ENCODE measurements at places on chromosomes 3 and 15.
A peak's percentile ranks its signal among the peaks of the same experiment; 100 is the strongest.

DNA sequence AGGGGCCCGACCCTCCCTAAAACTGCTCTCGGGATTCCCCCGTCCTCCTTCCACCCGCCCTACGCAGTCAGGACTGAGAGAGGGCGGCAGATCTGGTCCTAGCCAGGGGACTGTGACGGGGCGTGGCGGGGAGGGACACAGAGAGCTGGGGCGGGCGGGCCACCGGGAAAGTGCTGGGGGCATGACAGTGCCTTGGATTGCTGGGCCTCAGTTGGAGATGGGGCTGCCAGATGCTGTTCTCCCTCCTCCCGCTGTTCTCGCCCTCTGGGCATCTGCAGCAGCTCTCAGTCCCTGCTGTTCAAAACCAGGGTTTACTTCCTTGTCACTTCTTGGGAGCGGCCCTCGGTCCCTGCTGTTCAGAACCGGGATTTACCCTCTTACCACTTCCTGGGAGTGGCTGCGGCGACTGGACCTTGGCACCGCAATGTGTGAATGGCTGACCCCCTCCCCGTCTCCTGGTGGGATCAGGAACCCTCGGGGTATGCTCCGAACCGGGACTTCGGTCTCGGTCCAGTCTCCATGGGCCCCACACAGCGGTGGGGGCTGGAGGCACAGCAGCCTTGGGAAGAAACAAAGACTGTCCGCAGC, 1.8 kb upstream of the RPP25 start:
- no peak for DNase-seq

- DNase-seq = no peak
Measured at GRCh38 chr15:99324082-99324620, 72.9 kb downstream of the LRRC28 start.

- DNase-seq = no peak
Measured at GRCh38 chr3:85142626-85143025, 183.8 kb downstream of the CADM2 start.

DNA sequence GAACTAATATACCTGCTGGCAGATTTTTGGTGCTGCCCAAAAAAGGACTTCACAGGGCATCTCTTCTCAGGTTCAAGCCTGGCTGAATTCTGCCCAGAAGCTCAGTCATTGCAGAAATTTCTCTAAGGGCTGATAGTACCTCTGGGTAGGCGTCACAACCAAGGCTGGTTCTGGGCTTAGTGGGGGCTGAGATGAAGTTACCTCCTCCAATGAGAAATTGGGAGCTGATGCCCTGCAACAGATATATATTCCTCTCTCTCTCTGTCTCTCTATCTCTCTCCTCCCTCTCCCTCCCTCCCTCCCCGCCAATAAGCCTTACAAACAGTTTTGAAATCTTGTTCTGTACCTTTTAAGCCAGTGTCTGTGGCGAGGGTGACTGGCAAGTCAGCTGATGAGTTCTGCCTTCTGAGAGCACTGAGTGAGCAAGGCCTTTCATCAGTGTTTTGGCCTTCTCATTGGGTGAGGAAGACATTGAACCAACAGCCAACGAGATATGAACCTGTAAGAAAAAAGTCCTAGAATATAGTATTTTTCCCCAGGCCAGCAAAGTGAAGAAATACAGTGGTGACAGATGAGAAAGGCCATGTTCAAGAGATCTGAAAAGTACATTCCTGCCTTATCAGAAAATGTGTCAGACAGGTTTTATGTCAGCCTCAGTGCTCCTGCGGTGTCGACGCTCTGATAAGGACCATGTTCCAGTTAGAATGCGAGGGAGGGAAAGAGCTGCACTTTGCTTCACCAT, 45.5 kb downstream of the TMEM39A start:
- no peak for DNase-seq

- no peak for DNase-seq
Measured at GRCh38 chr15:99385865-99386264, 134.6 kb downstream of the LRRC28 start.

DNA sequence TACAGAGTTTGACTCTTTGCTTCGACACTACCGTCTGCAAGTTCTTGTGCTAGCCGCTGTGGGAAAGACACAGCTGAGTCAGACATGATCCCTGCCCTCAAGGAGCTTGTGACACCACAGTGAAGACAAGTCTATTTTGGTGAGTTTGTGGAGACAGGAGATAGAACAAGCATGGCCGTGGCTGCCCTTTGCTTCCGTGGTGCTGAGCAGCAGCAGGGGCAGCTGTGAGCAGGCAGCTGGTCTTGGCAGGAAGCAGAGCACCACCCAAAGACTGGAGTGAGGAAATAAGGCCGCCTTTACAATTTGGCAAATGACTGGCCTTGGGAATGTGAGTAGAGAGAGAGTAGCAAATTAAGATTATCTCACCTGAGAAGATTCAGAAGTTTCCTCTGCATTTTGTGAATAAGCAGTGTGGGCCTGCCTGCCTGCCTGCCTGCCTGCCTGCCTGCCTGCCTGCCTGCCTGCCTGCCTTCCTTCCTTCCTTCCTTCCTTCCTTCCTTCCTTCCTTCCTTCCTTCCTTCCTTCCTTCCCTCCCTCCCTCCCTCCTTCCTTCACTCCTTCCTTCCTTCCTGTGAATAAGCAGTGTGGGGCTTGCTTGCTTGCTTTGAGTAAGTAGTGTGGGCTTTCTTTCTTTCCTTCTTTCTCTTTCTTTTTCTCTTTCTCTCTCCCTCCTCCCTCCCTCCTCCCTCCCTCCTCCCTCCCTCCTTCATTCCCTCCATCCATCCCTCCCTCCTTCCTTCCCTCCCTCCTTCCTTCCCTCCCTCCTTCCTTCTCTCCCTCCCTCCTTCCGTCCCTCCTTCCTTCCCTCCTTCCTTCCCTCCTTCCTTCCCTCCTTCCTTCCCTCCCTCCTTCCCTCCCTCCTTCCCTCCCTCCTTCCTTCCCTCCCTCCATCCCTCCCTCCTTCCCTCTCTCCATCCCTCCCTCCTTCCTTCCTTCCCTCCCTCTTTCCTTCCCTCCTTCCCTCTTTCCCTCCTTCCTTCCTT, 1.6 kb upstream of the GCNT3 start:
- no peak for DNase-seq

GRCh38 chr3:197031315-197032285, 2.0 kb upstream of the MELTF start:
- DNase-seq = peak; percentile 11

DNA sequence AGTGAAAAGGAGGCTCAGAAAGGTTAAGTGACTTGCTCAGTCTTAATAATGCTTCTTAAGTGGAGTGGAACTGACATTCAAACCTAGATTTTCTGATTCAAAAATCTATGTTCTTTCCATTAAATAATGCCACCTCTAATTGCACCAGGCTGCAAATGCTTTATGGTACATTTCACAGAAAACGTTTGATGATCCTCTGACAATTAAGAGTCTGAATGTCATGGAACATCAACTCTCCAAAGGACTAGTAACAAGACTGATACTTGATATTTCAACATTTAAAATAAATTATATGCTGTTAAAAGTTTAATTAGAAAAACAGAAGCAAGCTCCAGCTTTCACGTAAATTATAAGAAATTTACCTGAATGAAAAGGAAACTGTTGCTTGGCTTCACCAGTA, 151.5 kb downstream of the TBL1XR1 start:
- no peak for DNase-seq

DNA sequence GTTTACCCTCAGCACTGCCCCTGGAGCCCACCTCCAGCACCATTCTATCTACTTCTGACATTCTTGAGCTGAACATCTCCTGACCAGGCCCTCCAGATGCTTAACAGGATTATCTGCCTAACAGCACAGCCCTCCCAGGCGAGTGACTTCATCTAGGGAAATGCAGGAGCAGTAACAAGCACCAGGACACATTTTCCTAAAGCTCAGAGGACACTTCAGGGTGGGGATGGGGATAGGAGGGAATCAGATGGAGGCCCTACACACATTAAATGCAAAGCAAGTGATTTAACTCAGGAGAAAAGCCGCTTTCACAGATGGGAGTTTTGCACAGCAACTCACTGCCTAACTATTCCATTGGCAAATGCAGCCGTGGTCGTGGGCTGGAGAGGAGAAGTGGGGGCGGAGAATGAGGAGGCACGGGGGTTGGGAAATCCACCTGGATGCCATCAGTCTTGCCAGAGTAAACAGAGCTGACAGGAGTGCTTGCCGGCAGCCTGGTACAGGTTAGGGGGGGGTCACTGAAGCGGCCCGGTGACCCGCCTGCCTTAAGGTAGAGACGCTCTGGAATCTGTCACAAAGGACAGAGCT, 21.3 kb upstream of the BNC1 start:
- no peak for DNase-seq

DNA sequence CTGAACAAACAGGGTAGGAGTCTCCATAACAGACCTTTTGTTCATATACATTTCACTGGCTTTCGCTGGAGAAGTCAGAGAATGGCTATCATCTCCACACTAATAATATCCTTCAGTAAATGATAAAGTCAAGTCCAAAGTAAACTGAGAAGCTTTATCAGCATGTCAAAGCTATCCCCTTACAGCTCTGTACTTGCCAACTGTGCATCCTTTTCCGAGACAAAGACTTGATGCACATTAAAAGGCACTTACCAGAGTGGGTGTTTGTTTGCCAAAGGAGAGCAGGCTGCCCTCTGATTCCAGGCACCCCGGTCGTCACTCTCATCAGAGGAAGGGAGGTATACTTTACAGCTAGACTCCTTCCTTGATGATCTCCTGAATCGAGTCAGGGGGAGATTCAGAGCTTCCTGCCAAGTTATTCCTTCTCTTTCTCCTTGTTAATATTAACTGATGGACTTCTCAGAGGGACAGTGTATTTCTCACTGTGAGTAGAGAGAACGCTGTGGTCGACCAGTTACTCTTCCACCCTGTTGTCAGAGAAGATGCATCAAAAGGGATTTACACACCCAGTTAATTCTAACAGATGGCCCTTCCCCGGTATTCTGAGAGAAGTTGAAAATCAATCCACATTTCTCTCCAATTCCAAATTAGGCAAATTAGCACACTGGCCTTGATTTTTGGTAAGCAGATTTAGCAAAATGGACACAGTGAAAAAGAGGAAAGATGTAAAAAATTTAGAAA, 504.7 kb upstream of the NR2F2 start:
- no peak for DNase-seq

DNA sequence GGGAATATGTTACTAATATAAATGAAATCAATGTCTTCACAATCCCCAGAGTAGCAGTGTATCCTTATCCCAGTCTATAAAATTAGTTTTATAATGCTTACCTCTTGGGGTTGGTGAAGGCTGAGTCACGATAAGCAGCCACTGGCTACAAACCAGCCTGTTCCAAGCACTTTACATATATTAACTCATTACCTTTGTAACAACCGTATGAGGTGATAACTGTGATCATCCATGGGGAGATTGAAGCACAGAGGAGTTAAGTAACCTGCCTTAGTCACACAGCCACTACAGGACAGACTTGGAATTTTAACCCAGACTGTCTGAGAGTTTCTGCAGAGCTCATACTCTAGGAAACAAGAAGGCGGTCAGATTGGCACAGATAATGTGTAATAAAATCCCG, 43.3 kb upstream of the MITF start:
- no peak for DNase-seq

GRCh38 chr3:128374746-128375445, 91.8 kb downstream of the DNAJB8 start:
- no peak for DNase-seq

DNA sequence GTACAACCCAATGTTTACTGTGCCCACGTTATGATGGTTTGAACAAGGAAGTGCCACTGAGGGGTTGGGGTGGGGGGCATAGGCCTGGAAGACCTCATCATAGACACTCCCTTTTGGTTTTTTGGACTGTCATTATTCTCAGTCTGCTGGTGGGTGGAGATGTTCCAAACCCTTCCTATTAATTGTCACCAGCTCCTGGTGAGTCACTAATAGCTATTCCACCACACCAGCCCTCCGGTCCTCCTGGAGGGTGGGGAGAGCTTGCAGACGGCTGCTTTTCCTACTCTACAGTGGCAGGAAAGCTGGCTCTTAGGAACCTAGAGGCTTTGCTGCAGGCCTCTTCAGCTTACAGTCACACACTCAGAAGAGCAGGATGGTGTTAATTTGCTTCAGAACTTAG, 9.0 kb upstream of the COPG1 start:
- DNase-seq = no peak

GRCh38 chr3:142888099-142888480, 793 bp downstream of the PCOLCE2 start:
- DNase-seq = no peak

DNA sequence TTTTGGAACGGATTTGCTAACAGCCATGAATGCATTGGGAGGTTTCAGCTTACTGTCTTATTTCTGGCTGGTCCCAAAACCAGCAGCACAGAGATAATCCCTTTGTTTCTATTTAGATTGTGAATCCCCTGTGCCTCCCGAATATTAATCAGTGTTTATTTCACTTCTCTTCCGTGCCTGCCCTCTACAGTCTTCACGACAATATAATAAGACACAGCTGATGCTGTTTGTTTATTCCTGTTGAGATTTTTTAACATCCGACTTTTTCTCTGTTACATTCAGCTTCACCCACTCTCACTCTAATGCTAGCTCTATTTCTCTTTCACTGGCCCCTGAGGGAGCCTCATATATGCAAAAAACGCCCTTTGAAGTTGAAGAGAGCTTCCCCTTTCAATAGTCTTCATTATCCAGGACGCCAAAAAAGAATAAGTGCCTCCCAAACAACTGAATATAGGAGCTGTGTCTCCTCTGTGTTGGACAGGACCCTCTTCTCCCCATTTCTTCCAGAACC, 995.3 kb downstream of the ROBO2 start:
- no peak for DNase-seq

GRCh38 chr3:184546252-184546651, 15.3 kb upstream of the EPHB3 start:
- DNase-seq = no peak

- DNase-seq = no peak
Measured at GRCh38 chr3:178063461-178063860, 472.8 kb upstream of the KCNMB2 start.

- DNase-seq = peak; percentile 50
Measured at GRCh38 chr3:112074616-112075497, 11.3 kb upstream of the C3orf52 start.

GRCh38 chr3:95356764-95357501, 1294.1 kb downstream of the NSUN3 start:
- DNase-seq = no peak

GRCh38 chr3:28901018-28901417, 379.9 kb upstream of the RBMS3 start:
- DNase-seq = no peak

- DNase-seq = no peak
Measured at GRCh38 chr3:14110699-14111098, 14.0 kb downstream of the CHCHD4 start.

DNA sequence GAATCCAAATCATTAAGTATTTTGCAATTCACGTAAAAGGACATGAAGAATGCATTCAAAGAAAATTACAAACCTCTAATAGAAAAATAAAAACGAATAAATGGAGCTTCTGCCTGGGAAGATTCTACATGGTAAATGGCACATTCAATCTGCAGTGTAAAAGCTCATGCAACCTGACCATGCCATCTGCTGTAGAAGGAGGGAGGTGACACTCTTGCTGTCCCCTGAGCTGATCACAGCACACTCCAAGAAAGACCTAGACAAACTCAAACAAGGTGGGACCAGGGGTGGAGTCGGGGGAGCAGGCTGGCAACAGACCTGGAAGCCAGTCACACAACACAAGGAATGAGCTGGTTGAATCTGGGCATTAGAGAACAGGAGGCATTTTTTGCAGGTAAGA, 101.8 kb downstream of the BDH1 start:
- peak; percentile 18 for DNase-seq

GRCh38 chr3:157868196-157868595, 238.0 kb downstream of the SHOX2 start:
- DNase-seq = no peak

- no peak for DNase-seq
Measured at GRCh38 chr3:24401811-24402185, 92.9 kb downstream of the THRB start.

All from CD4-positive, alpha-beta T cell treated with Interleukin-10 for 1 hour (primary cell).